ENCODE measurements at places on chromosomes 2 and 18.

GRCh38 chr2:150319658-150320555 lies 167.6 kb downstream of the RND3 start:
- no peak for DNase-seq

GRCh38 chr2:18428516-18428915 lies 131.9 kb downstream of the RDH14 start:
- no peak for DNase-seq

DNA sequence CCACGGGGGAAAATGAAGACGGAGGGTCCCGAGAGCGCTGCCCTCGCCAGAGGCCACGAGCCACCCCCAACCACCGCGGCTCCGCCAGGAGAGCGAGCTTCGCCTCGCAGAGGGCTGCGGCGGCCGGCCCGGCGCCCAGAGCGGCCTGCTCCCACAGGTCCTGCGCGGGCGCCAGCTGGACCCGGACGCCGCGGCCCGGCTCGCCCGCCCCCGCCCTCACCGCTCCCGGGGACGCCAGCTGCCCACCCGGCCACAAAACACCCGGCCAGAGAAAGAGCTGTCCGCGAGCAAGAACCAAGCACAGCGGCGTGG lies 709 bp downstream of the PTPN2 start:
- no peak for DNase-seq

DNA sequence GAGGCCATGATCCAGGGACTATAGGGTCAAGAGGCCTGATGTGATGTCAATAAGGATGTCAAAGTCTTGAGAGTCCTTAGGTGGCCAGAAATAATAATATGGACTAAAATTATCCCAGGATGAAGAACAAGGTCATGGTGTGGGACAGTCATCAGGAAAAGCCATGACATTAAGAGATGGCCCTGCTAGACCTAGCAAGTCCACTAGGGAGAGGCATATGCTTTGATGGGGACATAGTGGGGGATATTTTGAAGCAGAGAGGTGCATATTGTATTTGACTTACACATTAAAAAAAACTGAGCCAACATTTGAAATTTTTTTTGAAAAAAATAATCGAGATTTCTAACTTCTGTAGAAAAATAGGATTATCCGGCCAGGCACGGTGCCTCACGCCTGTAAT lies 53.3 kb upstream of the CXCR4 start:
- no peak for DNase-seq

GRCh38 chr2:17995593-17995992 lies 117.1 kb downstream of the KCNS3 start:
- DNase-seq: no peak

GRCh38 chr2:205103699-205104098 lies 558.4 kb downstream of the PARD3B start:
- DNase-seq: no peak

DNA sequence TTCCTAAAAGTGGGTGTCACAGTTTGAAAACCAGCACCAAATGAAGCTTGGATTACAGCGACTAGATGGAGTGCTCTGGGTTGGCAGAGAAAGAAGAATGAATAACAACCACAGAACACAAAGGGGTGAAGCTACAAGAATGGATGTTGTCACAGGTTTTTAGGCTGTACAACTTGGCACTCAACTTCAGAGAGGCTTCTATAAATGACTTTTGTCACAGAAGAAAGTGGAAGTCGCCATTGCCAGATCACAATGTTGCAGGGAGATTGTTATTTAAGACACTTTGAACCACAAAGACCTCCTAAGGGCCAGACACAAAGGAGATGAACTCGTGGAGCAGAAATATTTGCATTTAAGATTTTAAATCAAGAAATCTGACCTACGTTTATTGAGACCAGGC lies 354.2 kb downstream of the CDH7 start:
- DNase-seq: no peak

DNA sequence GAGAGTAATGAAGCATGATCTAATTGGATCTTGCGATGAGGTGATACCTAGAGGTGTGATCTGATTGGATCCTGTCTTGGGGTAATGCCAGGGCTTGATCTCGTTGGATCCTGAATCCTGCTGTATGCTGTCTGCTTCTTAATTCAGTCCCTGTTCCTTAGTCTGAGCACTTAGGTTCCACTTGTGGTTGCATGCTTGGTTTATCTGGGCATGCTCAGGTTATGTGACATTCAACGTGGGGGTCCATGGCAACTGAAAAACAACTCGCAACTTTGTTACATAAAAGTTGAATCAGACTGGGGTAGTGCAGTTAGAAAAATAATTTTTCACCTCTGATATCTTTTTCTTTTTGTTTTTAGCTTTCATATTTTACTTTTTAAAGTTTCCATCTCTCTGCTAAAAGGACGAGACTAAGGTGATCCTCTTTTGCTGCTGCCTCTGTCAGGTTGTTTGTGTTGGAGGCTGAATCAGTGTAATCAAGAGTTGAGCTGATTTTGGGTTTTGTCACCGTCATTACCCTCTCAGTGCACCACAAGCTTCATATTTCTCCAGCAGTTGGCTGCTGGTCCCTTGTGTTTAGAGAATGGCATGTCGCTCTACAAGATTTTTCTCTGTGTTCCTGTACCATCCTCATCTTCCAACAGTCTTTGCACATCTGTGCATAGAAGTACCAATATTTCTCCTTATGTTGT lies 67.9 kb downstream of the NCOA1 start:
- no peak for DNase-seq

DNA sequence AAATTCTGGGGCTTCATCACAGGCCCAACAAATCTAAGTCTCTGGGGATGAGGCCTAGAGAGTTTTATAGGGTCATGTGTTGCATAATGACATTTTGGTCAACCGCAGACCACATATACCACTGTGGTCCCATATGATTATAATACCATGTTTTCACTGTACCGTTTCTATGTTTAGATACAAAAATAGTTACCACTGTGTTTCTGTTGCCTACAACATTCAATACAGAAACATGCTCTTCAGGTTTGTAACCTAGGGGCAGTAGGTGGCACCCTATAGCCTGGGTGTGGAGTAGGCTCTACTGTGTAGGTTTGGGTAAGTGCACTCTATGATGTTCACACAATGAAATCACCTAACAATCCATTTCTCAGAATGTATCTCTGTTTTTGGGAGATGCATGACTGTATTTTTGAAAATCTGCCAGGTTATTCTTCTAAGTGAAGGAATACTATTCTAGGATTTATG lies 485.2 kb downstream of the PTPRM start:
- DNase-seq: no peak

DNA sequence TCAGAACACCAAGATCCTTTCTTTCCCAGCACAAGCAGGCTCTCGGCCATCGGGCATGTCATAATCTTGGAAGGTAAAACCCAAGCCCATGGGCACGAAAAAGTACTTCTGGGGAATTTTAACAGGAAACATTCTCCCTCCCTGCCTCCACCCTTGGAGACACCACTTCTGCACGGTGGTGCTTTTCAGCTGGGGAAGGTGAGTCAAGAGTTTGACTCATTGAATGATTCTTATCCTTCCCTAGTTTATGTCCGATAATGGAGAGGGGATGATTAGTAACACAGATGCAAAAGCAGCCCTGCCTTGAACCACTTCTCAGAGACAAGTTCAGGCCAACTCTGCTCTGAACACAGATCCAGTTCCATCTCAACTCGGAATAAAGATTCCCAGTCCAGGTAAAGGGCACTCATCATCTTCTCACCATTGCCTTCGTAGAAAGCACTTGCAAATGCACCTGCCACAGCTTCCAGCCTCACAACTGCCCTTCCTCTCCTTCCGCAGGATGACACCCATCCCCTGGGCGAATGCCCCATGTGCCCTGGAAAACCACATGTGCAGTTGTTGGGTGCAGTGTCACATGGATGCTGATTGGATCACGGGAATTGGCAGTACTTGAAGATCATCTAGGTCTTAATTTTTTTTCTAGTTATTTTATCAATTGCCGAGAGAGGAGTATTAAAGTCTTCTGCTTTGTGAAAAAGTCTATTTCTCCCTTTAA lies 136.2 kb downstream of the PXDN start:
- DNase-seq: no peak

GRCh38 chr2:167844714-167845530 lies 402.5 kb downstream of the STK39 start:
- DNase-seq: no peak
